ENCODE measurements at places on chromosomes 3 and 15.

- no peak for DNase-seq
These were observed 39.8 kb downstream of the EOGT start for GRCh38 chr3:68973639-68974038.

DNA sequence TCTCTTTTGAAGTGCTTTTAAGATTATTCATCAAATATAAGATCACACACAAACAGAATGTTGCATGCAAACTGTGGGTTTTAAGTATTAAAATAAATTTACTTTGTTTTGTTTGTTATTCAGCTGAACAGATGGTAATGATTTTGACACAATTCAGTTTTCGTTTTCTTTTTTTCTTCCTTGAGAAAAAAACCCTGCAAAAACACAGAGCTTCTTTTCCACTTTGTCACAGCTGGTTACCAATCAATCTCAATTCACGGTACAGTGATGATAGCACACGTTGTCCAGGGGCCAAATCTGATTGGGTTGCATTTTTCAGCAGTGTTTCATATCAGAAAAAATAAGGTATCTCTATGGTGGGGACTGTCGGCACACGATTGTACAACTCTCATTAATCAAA lies 473.6 kb downstream of the ROBO2 start:
- DNase-seq, result no peak

GRCh38 chr15:63425426-63425985 lies 43.9 kb upstream of the CA12 start:
- no peak for DNase-seq

- no peak for DNase-seq
These were observed 1.8 kb upstream of the CEP97 start for GRCh38 chr3:101722394-101723173.

DNA sequence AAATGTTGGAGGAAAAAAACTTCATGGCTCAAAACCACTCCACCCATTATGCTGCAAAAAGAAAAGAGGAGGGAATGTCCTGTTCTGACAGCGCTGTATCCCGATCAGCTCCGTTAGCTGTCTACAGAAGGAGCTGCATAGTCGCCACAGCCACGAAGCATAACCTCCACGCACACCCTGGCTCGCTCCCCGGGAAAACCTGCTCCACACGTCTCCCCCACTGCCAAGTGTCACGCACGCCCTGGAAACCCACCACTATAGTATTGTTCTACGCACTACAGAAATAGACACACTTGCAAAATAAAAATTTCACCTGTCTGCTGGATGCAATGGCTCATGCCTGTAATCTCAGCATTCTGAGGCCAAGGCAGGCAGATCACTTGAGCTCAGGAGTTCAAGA lies 55.8 kb downstream of the TBC1D2B start:
- no peak for DNase-seq

- DNase-seq, result no peak
These were observed 223.4 kb upstream of the GADL1 start for GRCh38 chr3:31117854-31118253.
